Spinal cord (tissue), 10 donors: ENCODE measurements at places on chromosomes 1 and 21. TPM values are rescaled to one million over a fixed set of nuclear protein-coding genes. Genes with fewer than 3 reads are reported as not detected.

DNA sequence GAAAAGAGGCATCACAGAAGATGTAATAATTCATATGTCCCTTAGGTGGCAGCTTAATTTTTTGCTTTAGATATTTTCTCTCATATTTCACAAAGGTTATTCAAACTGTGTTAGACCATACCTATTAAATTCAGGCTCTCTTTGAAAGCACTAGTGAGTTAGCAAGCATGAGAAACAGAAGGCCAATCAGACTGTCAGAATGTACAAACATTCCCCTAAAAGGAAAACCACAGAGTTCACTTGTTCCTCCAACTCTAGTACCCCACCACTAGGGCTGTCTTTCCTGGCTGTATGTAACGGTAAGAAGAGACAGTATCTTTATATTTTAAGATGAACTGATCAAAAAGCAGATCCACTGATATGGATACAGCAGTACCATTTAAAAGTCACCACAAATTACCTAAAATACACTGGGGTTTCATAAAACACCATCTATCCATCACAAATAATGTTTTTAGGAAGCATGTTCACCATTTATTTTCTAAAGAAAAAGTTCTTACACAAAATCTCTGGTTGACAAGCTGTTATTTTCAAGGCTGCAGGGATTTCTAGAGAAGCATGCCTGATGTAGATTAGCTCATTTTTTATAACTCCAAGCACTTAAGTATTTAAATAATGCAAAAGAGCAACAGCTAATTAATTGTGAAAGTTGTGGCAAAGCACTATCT lies 1.8 kb downstream of the ARPC5 start:
- peak overlapping the region; percentile 94 for H3K4me3 ChIP-seq
- peak overlapping the region; percentile 61 for H3K27ac ChIP-seq
- H3K4me1 ChIP-seq: peaks cover 5% of the 10 kb centered on the region
- DNase-seq: no peak

Gene NR1I3
- total RNA-seq: not detected

DNA sequence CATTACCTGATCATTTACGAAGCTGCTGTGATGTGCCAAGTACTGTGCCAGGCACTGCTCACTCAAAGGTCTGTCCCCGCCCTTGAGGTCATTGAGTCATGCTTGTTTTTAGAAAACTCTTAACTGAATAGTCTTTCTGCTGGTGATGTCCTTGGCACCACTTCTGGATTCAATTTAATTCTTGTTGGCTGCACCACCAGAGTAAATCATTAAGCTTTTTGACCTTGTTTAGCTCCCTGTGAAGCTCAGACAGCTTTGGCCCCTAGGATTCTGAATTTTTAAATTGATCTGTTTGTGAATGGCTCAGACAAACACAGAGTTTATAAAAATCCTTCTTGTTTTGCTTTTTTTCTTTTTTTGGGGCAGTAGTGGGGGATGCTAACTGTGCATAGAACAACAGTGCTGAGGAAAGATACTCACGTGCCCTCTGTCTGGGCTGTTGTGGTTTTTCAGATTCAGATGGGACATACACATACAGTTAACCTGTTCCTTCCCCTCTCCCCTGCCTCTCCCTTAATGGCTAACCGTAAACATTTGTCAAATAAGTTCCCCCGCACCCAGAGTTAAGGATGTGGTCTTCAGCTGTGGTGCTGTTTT lies 67.6 kb downstream of the MTR start:
- no peak overlapping the region for H3K27ac ChIP-seq
- no peaks in the 10 kb centered on the region for H3K27me3 ChIP-seq
- H3K4me1 ChIP-seq: no peaks in the 10 kb centered on the region
- peaks cover 18% of the 10 kb centered on the region for H3K36me3 ChIP-seq
- no peak for DNase-seq
- H3K4me3 ChIP-seq: no peak overlapping the region

- no peak overlapping the region for H3K4me3 ChIP-seq
- no peaks in the 10 kb centered on the region for H3K27me3 ChIP-seq
- no peak overlapping the region for H3K27ac ChIP-seq
- no peak for DNase-seq
Measured at GRCh38 chr1:232244426-232244825, 385.5 kb downstream of the SIPA1L2 start.

Gene BCAN
- 240 TPM for total RNA-seq

GRCh38 chr1:116986421-116987255 lies 14.9 kb upstream of the CD101 start:
- H3K4me1 ChIP-seq: peaks cover 27% of the 10 kb centered on the region
- H3K4me3 ChIP-seq: no peak overlapping the region
- DNase-seq: no peak
- peaks cover 33% of the 10 kb centered on the region for H3K36me3 ChIP-seq
- no peaks in the 10 kb centered on the region for H3K27me3 ChIP-seq

- H3K4me1 ChIP-seq: no peaks in the 10 kb centered on the region
- H3K36me3 ChIP-seq: peaks cover 17% of the 10 kb centered on the region
- no peak for DNase-seq
- no peaks in the 10 kb centered on the region for H3K27me3 ChIP-seq
- H3K27ac ChIP-seq: no peak overlapping the region
- H3K4me3 ChIP-seq: peak overlapping the region; percentile 27
Measured at GRCh38 chr1:7827126-7827955, 25.5 kb downstream of the UTS2 start.

- H3K27me3 ChIP-seq: peaks cover 2% of the 10 kb centered on the region
- peaks cover 91% of the 10 kb centered on the region for H3K4me1 ChIP-seq
- peaks cover 16% of the 10 kb centered on the region for H3K36me3 ChIP-seq
- DNase-seq: no peak
Measured at GRCh38 chr1:2318314-2319278, 72.8 kb downstream of the MORN1 start.

DNA sequence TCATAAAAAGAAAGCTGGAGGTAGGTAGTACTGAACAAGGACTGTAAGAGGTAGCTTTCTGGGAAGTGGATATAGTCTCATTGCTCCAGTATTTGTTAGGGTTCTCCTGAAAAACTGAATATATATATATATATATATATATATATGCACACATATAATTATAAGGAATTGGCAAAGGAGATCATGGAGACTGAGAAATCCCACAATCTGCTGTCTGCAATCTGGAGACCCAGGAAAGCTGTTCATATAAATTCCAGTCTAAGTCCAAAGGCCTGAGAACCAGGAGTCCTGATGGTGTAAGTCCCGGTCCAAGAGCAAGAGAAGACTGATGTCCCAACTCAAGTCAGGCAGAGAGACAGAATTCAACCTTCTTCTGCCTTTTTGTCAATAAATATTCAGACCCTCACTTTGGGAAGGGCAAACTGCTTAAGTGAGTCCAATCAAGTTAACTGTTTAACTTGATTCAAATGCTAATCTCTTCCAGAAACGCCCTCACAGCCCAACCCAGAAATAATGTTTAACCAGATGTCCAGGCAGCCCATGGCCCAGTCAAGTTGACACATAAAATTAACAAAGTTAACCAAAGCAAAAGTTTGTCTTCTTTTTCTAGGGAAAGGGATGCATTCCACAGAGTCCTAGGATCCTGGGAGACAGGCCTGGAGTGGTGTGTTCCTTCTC lies 225.3 kb upstream of the KAZN start:
- peaks cover 6% of the 10 kb centered on the region for H3K4me1 ChIP-seq
- no peaks in the 10 kb centered on the region for H3K27me3 ChIP-seq
- no peaks in the 10 kb centered on the region for H3K36me3 ChIP-seq
- no peak for DNase-seq

DNA sequence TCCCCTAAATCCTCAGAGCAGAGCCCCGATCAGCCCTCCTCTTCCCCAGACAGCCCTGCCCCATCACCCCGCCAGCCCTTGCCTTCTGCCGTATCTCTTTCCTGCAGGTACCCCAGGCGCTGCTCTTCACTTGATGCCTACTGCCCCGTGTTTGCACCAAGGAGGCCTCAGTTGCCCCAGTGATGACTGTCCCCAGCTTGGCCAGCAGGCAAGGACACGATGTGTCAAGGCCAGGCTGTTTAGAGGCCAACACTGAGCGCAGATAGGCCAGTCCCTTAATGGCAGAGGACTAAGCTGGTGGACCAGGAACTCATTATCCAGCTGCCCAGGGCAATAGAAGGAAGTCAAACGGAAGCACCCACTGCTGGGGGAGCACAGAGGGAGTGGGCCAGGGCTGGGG lies 68.4 kb downstream of the CAMK2N1 start:
- H3K27ac ChIP-seq: no peak overlapping the region
- no peaks in the 10 kb centered on the region for H3K27me3 ChIP-seq
- H3K4me3 ChIP-seq: no peak overlapping the region
- peaks cover 9% of the 10 kb centered on the region for H3K4me1 ChIP-seq
- no peaks in the 10 kb centered on the region for H3K36me3 ChIP-seq

GRCh38 chr1:116531917-116532316 lies 38.9 kb downstream of the CD58 start:
- H3K36me3 ChIP-seq: peaks cover 6% of the 10 kb centered on the region
- H3K4me1 ChIP-seq: peaks cover 5% of the 10 kb centered on the region
- no peak overlapping the region for H3K27ac ChIP-seq
- no peak for DNase-seq
- H3K27me3 ChIP-seq: peaks cover 3% of the 10 kb centered on the region
- H3K4me3 ChIP-seq: no peak overlapping the region

GRCh38 chr1:26874896-26875295 lies 11.9 kb downstream of the SFN start:
- H3K27ac ChIP-seq: no peak overlapping the region
- H3K36me3 ChIP-seq: peaks cover 31% of the 10 kb centered on the region
- H3K4me1 ChIP-seq: peaks cover 3% of the 10 kb centered on the region
- H3K4me3 ChIP-seq: no peak overlapping the region
- DNase-seq: no peak

Gene LORICRIN
- total RNA-seq: 0.22 TPM

Gene LSM10
- 8.4 TPM for total RNA-seq

DNA sequence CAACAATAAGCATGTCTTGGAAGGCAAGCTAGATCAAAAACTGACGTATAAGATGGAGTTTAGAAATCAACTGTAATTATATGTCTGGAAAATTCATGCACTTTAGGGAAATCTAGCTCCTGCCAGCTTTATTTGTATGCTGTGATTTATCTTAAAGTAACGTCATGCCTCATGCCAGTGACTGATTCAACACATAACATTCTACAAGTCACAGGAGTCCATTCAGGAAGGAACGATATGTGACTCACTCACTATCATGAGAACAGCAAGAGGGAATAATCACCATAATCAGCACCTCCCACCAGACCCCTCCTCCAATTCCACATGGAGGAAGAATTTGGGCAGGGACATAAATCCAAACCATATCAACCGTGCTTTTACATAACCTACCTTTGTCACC lies 682.4 kb upstream of the ADAMTS5 start:
- H3K4me1 ChIP-seq: no peaks in the 10 kb centered on the region
- H3K4me3 ChIP-seq: no peak overlapping the region
- DNase-seq: no peak
- no peaks in the 10 kb centered on the region for H3K27me3 ChIP-seq
- H3K27ac ChIP-seq: no peak overlapping the region

Gene SEC16B
- total RNA-seq: 3.9 TPM

Gene LCE1D
- total RNA-seq: not detected

DNA sequence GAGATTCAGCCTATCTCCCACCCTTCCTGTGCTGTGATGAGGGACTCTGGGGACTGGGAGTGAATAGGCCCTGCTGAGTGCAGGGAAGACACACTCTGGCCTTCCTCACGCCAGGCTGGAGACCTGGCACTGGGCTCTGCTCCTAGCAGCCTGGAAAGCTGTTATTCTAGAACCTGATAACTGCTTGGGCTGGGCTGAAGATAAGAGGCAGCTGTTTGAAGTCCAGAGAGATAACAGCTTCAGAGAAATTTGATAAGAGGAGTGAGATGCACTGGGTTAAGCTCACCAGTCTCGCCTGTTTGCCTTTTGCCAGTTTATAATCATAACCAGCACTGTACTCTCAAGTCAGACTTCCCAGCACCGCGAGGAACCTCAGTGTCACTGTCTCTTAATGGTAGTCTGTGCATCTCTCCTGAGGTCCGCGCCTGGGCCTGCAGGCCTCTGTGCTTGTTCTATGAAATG lies 46.6 kb upstream of the GPR37L1 start:
- no peak overlapping the region for H3K4me3 ChIP-seq
- no peaks in the 10 kb centered on the region for H3K27me3 ChIP-seq
- no peaks in the 10 kb centered on the region for H3K36me3 ChIP-seq
- DNase-seq: no peak
- no peaks in the 10 kb centered on the region for H3K4me1 ChIP-seq
- no peak overlapping the region for H3K27ac ChIP-seq

DNA sequence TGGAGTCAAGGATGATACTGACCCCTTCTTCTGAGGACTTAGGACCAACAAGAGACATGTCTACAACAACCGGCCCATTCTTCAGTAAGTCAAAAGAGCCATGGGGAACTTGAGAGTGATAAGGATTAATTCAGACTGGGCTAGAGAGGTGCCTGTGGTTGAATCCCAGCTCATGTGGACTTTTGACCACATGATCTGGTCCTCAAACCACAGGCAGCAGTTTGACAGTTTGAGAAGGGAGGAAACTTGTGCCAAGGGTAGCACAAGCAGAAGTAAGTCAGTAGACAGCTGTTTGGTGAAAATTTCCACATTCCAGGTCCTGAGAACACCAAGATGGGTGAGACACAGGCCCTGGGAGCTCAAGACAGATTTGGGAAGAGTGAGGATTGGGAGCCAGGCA lies 19.8 kb downstream of the SH3BP5L start:
- no peak overlapping the region for H3K4me3 ChIP-seq
- DNase-seq: no peak
- H3K27me3 ChIP-seq: no peaks in the 10 kb centered on the region

Gene SPATA46
- not detected for total RNA-seq

DNA sequence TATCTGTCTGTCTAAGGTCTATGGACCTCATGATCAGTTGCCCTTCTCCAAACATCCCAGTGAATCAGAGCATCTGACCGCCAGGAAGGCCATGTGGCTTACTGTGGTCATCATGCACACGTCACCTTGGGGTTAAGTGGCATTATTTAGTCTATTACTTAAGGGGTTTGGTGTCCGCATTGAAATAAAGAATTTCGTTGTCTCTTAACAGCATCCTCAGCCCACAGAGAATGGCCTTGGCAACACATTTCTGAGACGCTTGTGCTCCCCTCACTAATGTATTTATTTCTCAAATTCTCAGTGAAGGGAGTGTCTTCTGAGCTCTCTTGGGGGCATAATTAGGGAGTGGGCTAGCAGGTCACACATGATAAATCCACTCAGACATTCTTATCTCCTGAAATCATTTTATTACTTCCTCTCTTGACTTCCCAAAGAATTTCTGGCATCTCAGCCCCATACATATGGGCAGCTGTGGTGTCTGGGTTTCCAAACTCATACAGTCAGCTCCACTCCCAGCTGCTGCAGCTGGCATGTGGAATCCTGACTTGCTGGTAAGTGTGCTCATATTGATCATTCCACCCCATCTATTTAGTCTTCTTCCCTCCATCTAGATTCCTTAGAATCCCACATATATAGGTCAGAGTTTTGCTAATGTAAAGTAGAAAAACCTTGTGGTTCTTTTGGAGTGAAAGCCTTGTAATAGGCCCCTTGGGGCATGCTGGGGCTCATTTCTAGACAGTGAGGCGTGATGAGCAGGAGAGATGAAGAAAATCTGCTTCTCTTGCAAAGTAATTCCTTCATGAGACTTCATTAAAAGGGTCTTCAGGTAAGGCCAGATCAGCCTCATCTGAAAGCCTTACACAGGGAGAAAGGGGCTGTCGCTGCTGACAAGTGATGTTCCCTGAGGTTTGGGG lies 110.5 kb downstream of the HHAT start:
- no peaks in the 10 kb centered on the region for H3K36me3 ChIP-seq
- no peak for DNase-seq
- no peak overlapping the region for H3K27ac ChIP-seq

Gene KIAA0040
- total RNA-seq: 2.9 TPM
